Chondrocyte (in vitro differentiated cells): ENCODE measurements at places on chromosomes 11 and 22.
A peak's percentile ranks its signal among the peaks of the same experiment; 100 is the strongest.

- peak; percentile 59 for DNase-seq
These were observed 96.4 kb downstream of the CTTN start for GRCh38 chr11:70494559-70495350.

- no peak for DNase-seq
These were observed 11.5 kb downstream of the MYH9 start for GRCh38 chr22:36376265-36376664.

DNA sequence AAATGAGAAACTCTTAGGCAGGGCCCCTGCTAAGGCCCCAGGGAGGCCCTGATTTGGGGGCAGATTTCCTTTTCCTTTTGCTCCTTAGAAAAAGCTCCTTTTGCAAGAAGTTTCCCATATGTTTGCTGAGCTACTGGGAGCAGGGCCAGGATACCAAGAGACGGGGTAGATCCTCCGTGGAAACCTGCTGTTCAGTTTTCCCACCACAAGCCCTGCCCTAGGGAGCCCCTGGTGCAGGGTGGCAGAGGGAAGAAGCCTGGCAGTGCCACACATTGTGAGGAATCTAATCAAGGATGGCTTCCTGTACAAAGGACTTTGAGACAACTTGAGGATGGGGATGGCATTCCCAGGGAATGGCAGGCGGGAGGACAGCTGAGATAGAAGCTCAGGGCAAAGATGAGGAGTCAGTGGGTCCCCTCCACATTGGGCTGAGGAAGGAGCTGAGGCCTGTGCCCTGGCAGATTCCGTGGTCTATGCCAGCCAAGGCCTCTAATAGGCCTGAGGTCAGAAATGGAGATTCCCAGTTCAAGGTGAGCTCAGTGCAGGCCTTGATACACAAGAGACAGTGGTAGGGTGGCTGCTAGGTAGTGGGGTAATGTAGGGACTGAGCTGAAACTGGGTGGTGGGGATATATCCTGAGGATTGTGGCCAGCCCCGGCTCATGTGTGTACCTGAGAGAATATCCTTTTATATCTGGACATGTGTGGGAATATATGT, 15.0 kb downstream of the TUB start:
- no peak for DNase-seq

- DNase-seq = peak; percentile 55
These were observed 6.0 kb upstream of the MALAT1 start for GRCh38 chr11:65492637-65493366.

GRCh38 chr11:129223701-129224149, 31.6 kb upstream of the ARHGAP32 start:
- DNase-seq = no peak

DNA sequence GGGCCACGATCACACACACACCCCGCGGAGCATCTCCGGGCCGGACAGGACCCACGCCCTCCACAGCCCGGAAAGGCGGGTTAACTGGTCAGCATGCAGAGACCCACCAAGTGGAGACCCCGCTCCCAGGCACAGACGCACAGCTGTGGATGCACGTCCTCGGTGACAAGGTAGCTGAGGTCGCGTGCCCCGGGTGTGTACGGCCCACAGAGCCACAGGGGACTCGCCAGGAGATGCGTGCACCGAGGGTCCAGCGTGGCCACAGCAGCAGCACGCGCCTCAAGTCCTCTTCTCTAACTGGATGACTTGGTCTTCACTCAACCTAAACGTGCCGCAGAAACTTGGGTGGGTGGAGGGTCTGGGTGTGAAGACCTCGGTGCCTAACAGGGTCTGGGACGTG, 5.5 kb downstream of the H19 start:
- DNase-seq = no peak

GRCh38 chr11:44559207-44559939, 6.1 kb upstream of the CD82 start:
- DNase-seq = no peak

DNA sequence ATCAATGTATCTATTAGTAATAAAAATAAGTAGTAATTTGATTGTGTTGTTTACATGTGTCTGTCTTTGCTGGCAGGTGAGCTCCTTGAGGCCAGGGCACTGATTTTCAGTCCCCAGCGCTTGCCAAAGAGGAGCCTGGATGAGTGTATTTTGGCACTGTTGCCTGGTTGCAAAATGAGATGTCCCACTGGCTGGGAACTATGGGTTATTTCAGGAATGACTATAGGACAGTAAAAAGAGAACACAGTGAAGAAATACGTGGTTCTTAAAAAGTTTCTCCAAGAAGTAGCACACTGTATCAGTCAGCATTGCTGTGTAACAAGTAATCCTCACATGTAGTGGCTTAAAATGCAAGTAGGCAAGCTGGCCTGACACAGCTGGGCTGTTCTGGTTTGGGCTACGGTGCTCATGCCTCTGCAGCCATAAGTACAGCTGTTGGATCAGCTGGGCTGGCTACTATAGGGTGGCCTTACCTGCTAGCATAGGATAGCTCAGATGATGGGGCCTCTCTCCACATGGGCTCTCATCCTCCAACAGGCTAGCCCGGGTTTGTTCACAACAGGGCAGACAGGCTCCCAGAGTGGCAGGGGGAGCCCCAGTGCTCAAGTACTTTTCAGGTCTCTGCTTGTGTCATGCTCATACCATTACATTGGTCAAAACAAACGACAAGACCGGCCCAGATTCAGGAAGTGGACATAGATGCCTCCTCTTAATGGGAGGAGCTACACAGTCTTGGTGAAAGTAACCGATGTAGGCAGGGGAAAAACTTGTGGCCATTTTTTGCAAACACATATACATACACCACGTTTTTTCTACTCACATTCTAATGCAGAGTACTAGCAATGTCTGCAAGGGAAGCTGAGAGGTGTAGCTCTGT, 399.1 kb downstream of the LARGE1 start:
- DNase-seq = no peak

- DNase-seq = no peak
These were observed 6.6 kb upstream of the MMP27 start for GRCh38 chr11:102712137-102712536.

DNA sequence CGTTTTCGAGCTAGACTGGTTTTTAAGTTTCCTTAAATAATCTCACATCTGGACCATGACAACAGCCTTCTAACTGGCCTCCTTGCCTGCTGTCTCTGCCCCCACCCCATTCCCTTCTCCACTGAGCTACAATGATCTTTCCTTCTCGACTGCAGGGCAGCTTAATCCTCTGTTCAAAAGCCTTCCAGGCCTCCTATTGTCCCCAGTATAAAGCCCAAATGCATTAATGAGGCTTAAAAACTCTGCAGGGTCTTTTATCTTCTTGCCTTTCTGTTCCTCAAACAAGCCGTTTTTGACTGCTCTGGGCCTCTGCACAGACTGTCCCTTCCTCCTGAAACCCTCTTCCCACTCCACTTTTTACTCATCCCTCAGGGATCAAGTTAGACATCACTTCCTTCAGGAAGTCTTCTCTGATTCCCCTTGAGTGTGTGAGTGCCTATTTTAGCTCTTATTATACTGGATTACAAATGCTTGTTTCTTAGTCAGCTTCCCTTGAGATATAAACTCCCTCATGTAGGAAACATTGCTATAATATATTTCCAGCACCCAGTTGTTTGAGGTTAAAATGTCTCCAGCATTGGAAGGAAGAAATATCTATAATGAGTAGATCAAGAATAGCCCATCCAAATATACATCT, 23.6 kb upstream of the PAMR1 start:
- DNase-seq = no peak

DNA sequence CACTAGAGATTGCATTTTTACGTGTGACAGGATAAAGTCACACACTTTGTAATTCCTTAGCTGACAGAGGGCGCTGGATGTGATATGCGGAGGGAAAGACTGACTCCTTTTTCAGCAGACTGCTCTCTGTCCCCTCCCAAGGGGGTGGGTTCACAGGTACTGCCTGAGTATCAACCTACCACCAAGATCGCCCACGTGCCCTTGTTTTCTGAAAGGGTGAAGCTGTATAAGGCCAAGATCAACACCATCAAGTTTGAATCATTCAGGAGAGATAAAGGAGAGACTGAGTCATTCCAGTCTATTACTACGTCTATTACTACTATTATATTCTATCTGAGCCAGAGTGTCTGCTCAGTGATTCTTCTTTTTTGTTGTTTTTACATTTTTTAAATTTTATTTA, 30.7 kb downstream of the BUD13 start:
- no peak for DNase-seq

DNA sequence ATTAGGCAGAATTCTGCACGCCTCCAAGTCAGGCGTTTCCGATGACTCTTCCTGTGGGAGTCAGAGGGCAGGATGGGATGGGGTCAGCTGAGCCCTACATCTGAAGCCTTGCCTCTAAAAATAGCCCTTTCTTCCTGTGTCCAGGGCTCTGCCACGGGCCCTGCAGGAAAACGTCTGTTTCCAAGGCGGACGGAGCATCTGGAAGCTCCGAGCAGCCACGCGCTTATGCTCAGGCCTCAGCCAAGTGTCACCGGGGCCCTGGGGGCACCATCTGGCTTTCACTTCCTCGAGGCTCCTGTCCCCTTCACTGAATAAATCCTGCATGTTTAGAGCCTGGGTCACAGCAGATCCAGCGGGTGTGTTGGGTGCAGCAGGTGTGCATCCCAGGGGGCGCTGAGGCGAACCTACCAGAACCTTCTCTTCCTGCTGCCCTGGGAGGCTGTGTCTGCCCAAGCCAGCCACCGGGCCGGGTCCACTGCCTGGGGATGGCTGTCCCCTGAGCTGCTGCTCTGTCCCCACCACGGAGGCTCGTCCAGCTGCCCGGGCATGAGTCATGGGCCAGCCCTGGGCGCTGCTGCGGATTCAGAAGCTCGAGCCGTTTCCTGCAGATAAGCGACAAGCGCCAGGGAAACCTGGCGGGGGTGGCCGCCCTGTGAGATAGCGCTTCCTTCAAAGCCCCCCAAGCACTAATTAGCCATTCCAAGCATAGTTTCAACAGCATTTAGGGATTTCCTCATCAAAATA, 32.0 kb upstream of the LINC01488 start:
- DNase-seq = no peak

- no peak for DNase-seq
These were observed 35.7 kb upstream of the POLA2 start for GRCh38 chr11:65226103-65226442.

DNA sequence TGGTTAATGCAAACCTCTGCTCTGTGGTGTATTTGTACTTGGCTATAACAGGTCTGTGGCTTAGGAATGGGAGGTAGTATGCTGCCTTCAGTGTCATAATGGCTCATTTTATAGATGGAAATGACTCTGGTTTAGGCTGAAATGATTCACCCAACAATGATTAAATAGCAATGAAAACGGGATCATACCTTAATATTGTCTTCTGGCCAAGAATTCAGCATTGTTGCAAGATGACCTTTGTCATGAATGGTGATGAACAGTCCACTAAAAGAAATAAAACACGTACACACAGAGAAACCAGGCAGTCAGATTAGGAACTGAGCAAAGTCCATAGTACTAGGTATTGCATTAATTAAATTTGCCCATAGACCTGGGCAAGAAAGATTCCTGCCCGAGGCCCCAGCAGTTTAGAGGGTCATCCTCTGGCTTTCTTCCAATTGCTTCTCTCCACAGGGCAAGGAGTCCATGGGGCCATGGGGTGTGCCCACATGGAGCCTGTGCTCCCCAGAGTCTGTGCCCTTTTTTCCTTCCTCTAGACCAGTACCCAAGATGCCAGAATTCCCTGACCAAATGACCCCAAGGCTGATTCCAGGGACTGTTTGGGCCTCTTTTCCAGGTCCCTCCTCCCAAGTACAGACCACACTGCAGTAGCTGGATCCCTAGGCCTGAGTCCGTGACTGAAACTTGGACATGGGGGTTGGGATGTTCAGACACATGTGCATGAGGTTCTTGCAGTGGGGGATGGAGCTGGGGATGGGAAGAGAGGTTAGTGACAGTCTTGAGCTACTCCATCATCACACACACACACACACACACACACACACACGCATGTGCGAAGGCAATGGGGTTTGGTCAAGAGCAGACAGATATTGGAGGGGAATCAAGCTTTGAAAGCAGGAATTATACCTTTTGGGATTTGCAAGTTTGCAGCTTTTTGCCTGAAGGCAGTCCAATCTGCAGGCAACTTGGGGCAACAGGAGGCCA, 134.2 kb downstream of the CCDC81 start:
- DNase-seq = no peak

DNA sequence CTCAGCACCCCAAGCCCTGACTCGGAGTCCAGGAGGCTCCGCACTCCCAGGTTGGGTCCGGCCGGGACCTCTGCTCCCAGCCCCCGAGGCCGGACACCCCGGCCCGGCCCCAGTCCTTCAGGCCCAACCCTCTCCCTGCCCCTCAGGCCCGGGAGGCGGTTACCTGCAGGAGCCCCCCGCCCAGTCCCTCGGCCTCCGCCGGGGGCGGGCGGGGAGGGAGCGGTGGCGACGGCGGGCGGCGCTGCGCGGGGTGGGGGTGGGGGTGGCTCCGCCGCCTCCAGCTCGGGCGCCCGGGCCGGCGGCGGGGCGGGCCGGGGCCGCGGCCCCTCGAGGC, 310 bp downstream of the TCF20 start:
- DNase-seq = no peak

DNA sequence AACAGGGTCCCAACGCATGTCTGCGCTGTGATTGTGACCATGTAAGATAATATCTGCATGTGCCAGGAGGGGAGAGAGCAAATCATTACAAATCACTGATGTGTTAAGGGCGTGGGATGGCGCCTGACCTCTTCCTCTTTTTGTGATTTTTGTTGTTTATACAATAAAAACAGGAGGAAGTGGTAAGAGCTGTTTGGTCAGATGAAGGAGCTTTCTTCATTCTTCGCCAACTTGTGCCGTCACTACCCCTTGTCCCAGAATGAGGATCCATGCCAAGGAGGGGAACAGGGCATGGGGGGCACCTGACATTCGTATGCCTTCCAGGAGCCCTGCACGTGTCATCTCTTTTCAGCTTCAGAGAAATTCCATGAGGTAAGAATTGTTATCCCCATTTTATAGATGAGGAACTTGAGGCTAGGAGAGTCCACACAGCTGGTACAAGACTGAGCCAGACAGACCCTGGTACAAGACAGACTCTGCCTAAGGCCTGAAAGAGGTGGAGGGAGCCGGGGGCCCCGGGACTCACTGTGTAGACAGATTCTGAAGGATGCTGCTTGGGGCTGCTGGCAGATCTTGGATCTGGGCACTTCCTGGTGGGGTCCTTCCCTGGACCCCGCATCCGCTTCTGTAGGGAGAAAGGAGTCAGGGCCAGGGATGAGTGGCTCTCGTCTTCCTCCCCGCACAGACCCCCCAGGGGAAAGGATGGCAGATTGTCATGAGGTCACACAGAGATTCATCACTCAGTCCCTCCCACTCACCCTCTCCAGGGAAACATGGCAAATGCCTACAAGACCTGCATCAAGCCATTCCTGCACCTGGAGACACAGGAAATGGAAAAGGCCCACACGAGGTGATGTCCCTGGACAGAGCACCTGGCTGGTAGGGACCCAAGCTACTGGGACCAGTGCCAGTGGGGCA, 34.6 kb downstream of the NFAM1 start:
- DNase-seq = no peak

GRCh38 chr11:120336641-120337354, 585 bp downstream of the ARHGEF12 start:
- peak; percentile 93 for DNase-seq

DNA sequence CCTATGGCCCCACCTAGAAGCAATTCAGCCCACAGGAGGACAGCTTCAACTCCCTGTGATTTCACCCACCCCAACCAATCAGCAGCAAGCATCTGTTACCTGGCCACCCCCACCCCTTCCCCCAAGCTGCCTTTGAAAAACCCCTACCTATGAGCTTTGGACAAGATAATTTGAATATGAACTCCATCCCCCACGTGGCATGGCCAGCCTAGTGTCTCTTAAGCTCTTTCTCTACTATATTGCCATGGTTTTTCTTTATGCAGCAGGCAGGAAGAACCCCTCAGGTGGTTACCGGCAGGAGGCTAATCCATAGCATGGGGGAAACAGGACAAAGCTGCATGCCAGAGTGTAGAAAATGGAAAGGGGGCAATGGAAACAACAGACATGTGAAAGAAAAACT, 29.0 kb downstream of the CTSC start:
- DNase-seq = no peak
